ENCODE measurements at places on chromosomes 2 and 18.

GRCh38 chr18:54060343-54061005 lies 164.0 kb downstream of the MBD2 start:
- DNase-seq: no peak

DNA sequence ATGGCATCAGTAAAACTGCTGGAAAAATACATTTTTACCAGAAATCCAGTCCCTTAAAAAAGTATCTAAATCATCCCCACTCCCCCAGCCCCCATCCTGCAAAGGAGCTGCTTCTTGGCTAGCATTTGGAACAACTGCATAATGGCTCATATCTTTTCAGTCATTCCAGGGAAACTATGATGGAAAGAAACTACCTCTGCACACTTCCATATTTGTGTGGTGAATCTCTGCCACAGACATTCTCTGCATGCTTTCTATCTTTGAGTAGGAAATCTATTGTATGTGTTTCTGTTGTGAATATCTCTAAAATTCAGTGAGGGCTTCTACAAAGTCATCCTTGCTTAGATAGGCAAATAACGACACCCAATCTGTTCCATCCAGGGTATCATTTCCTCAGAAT lies 632.3 kb downstream of the LRP1B start:
- no peak for DNase-seq

DNA sequence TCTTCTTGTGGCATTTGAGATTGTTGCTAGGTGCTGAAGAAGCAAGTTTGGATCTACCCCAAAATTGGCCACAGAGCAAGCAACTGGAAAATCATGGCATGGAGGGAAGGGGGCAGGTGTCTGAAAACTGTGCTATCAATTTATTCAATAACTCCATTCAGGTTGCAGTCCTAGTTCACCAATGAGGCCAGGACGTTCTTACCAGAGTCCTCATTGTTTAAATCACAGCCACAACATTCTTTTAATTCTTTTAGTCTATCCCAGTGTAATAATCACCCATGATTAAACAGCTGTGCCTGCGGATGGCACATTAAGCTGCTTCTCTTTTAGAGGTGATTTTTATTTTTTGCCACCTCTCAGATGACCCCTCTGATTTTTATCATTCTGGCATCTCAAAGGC lies 103.5 kb downstream of the ANKRD44 start:
- DNase-seq: no peak

GRCh38 chr2:239954166-239955086 lies 70.7 kb downstream of the NDUFA10 start:
- DNase-seq: no peak

DNA sequence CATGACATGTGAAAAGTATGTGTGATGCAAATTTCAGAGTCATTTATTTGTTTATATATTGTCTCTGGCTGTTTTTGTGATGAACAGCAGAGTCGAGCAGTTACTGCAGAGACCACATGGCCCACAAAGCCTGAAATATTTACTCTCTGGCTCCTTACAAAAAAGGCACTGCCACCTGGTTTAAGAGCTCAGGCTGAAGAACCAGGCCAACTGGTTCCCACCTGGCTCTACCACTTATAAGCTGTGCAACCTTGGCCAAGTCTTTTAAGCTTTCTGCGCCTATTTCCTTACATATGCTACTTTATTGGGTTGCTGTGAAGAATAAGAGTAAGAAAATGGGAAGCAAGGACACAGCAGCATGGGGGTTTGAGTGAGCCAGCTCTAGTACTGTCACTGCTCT lies 207.6 kb downstream of the L3MBTL4 start:
- peak; percentile 55 for DNase-seq

DNA sequence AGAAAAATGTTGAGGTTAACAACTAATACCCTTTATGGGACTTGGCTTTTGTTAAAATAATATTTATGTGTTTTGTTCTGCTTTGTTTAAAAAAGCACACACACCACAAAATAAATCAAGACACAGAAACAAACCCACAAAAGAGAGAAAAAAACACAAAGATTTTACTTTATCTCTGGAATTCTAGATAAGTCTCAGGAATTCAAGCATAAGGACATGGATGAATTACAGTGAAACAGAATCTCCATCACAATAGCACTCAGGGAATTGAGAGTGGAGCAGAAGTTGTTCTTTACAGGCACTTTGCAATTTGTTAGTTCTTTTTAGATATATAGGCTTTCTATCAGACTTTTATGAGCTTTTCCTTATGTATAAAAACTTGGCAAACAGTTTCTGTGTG lies 360.9 kb upstream of the ZC3H15 start:
- DNase-seq: peak; percentile 17

DNA sequence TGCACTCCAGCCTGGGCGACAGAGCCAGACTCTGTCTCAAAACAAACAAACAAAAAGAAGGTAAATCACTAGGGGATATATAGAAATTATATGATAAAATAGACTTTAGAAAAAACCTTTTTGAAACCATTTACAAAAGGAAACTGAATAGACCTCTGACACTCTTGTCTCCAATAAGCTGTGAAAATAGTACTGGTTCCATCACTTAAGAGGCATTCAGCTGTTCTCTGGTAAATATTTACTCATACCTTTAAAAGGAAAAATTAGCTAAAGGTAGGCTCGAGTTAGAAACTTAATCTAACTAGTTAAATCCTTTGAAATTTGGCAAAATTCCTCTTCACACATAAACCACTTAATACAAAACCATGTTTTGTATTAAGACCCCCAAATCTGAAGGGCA lies 21.4 kb downstream of the RAB27B start:
- no peak for DNase-seq

GRCh38 chr2:207330912-207331311 lies 165.2 kb upstream of the KLF7 start:
- DNase-seq: peak; percentile 22

GRCh38 chr2:109052922-109053321 lies 63.9 kb upstream of the EDAR start:
- DNase-seq: no peak

DNA sequence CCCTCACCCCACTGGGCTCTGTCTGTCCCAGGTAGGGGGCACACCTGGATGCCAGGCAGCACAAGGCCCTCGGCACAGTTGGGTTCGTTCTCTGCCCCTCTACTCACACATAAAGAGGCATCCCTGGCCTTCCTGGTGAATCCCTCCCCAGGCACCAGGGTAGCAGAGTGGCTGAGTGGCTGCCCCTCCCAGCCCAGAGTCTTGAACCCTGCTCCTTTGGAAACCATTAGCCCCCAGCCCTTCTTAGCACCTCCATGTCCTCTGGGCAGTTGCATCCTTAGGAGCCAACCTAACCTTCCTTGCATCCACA lies 2.0 kb downstream of the GPC1 start:
- DNase-seq: no peak

- DNase-seq: no peak
These were observed 56.5 kb upstream of the ACVR1 start for GRCh38 chr2:157932480-157933159.

- DNase-seq: no peak
These were observed 243.0 kb downstream of the RPRM start for GRCh38 chr2:153235516-153235915.

GRCh38 chr2:222127660-222128059 lies 171.1 kb downstream of the PAX3 start:
- DNase-seq: no peak

- DNase-seq: no peak
These were observed 678.4 kb upstream of the VRK2 start for GRCh38 chr2:57368190-57368589.

- DNase-seq: no peak
These were observed 257.7 kb upstream of the AGAP1 start for GRCh38 chr2:235235977-235236767.

GRCh38 chr2:200964498-200964897 lies 1.0 kb upstream of the ORC2 start:
- DNase-seq: no peak

GRCh38 chr2:74902281-74902860 lies 56.1 kb upstream of the POLE4 start:
- no peak for DNase-seq

- DNase-seq: no peak
These were observed 3.9 kb downstream of the PUM2 start for GRCh38 chr2:20346565-20347381.

DNA sequence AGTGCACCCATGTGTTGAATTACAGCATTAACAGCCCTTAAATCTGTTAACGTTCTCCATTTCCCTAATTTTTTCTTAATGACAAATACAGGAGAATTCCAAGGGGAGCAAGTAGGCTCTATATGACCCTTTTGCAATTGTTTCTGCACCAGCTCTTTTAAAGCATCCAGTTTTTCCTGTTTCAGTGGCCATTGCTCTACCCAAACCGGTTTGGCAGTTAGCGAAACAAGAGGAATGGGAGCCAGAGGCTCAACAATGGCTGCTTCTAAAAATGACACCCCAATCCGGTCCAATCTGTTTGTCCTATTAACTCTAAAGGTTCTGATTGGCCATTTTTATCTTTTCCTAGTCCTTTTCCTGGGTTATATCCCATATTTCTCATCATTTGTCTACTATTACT lies 15.1 kb upstream of the SUCLG1 start:
- no peak for DNase-seq

DNA sequence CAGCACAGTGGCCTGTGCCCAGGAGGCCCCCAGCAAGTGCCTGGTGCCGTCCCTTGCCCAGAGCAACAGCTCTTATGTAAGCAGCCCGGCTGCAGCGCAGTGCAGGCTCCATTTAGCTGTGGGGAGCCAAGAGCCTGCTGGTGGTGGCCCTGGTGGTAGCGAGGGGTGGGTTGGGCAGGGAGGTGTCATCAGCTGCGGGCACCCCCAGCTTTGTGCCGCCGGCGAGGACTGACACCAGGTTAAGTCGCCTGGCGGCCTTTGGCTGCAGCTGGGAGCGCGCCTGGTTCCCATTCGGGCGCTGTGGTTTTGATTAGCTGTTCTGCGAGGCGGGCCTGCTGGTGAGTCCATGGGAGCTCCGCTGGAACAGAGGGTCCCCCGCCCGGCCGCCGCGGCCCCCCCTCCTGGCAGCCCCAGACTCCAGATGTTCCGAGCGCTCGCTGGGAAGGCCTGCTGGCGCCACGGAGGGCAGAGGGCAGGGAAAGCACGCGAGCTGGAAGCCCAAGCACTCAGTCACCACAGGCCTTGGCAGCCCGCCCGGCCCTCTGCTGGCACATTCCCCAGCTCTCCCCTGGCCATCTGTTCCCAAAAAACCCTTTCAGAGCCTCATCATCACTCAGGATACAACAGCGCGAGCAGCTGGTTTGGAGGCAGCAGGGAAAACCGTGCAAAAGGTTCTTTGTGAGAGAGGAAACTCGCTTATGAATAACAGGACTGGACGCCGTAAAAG lies 18.4 kb downstream of the ATOH8 start:
- peak; percentile 99 for DNase-seq

DNA sequence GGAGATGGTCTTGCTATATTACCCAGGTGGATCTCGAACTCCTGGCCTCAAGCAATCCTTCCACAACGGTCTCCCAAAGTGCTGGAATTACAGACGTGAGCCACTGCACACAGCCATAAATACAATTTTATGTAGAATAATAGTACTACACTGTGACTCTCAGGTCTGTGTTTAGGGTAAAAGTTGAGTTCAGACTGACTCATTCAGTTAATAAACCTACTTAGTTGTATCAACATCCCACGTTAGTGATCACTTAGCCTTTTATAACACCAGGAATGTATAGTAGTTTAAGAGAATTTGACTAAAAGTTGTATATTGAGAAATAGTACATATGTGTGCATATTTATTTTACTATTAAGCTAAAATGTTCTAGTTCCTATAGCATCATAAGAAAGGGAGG lies 237.5 kb downstream of the PHLPP1 start:
- DNase-seq: no peak

GRCh38 chr2:161379740-161380139 lies 36.4 kb upstream of the TBR1 start:
- no peak for DNase-seq

DNA sequence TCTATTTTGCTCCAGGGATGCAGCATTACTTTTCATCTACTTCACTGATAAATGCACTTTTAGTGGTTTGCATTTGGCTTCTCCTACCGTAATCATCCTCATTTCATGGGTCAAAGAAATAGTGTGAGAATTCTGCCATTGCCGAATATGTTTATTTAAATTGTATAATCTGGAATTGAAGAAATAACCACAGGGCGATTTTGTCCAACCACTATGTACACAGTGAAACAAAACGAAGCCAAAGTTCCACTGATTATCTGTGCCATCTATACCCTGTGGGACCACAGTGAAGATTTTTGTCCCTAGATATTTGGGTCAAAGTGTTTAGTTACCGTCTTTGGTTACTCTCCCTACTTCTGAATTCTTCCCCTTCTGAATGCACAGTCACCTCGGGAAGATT lies 888.6 kb upstream of the NRXN1 start:
- DNase-seq: no peak

DNA sequence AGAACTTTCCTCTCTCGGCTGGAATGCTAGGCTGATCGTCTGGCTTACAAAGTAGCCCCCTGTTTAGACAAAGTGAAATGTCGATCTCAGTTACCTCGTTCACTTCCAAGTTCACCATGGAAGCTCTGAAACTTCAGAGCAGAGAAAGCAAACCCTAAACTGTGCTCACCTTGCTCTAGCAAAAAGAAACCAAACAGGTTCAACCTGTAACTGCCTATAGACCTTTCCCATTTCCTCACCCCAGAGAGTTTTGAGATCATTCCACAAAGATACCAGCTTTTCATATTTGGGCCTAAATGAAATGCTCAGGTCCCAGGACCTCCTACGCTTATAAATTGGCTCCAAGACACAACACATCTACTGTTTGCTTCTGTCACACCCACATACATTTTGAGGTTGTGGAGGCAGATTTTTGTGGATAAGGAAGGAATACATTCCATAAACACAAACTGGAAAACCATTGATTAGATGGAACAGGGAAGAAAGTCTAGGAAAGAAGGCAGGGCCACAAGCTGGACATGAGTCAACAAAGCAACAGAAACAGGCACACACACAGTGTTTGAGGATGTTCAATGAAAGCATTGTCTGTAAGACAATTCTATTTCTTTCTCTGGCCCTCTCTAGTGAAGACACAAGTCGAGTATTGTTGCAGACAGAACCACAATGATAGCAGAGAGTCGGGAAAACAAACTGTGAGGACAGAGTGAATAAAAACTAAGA lies 52.8 kb upstream of the TGIF1 start:
- DNase-seq: no peak

DNA sequence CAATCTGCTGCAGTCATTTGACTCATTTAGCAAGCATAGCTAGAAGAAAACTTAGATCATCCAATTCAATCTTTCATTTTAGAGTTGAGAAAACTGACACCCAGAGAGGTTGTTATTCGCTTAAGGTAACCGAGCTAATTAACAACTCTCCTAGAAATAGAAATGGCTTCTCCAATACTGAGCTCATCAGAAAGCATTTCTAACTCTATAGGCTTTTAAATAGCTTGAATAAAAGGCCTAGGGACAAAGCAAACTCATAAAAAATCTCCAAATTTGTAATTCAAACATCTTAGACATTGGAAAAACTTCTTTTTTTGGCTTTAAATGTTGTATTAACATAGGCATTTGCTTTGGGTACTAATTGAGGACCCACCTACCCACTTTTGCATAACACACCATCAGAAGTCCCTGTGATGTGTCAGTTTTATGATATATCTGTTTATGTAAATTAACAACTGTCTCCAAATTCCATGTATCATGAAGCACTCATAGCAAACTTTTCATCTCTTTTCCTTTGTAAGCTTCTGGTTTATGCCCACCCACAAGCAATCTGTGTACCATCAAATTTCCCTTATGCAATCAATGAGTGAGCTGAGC lies 343.9 kb upstream of the CHST9 start:
- DNase-seq: no peak
